Spinal cord (tissue), 10 donors: ENCODE measurements at places on chromosomes 13 and 19. TPM values are rescaled to one million over a fixed set of nuclear protein-coding genes. Genes with fewer than 3 reads are reported as not detected.

- no peak for DNase-seq
Measured at GRCh38 chr19:4386041-4386782, 14.1 kb downstream of the SH3GL1 start.

The ZGLP1 gene
- 1.6 TPM for total RNA-seq

DNA sequence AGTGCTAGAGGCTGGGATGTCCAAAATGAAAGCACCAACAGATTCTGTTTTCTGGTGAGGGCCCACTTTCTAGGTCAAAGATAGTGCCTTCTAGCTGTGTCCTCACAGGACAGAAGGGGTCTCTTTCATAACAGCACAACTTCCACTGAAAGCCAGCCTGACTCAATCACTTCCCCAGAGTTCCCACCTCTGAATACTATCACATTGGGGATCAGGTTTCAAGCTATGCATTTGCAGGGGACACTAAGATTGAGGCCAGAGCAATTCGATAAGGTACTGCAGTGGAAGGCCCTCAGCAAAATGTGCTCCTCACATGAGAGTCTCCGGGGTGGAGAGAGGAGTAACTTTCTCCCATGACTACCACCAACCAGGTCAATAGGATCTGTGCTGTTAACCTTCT, 1501.5 kb downstream of the EFNB2 start:
- DNase-seq, result no peak

GRCh38 chr19:6723738-6724137, 3.3 kb upstream of the C3 start:
- DNase-seq, result no peak

DNA sequence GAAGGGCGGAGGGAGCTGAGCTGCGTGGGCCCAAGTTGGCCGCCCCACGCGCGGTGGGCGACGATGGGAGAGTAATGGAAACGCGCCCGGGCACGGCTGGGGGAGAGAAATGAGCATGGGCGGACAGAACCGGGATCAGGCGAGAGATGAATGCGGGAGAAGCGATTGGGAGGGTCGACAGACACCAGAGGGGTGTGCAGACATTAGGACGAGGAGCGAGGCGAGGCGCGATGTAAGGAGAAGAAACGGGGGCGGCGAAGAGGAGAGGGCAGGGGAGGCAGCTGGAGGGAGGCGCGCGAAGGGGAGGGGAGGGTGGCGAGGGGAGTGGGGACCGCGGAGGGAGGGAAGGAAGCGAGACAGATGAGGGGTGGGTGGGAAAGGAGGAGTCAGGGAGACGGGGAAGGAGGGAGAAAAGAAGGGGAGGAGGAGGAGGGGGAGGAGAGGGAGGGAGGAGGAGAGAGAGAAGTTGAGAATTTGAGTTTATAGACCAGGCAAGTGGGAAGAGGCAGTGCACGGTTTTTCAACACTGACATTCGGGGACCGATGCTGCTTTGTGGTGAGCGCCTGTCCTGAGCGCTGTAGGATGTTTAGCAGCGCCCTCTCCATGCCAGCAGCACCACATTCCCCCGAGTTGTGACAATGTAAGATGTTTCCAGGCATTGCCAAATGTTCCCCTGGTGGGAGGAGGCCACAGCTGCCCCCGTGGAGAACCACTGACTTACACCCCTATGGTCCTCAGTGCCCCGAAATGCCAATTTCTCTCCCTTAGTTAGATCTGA, at the start of gene SHISA7:
Gene SHISA7, minus strand, starts transcription at position 256 of the 779 bp plus-strand sequence. CDS start 437 bp downstream, outside the sequence.
- no peak for DNase-seq

- no peak for DNase-seq
Measured at GRCh38 chr13:73338389-73338788, 279.6 kb downstream of the KLF5 start.
